Sigmoid colon (tissue), 7 donors: ENCODE measurements at places on chromosomes 6 and 20. TPM values are rescaled to one million over a fixed set of nuclear protein-coding genes. Genes with fewer than 3 reads are reported as not detected.

Gene TRIM40
- polyA plus RNA-seq, result 23.8 TPM

Gene DEFB113
- not detected for polyA plus RNA-seq

Gene NOX3
- not detected for polyA plus RNA-seq

Gene GPX5
- polyA plus RNA-seq, result not detected

Gene THEMIS
- not detected for polyA plus RNA-seq

Gene OPN5
- not detected for polyA plus RNA-seq

Gene NRSN1
- not detected for polyA plus RNA-seq

Gene MAP1LC3A
- 47.9 TPM for polyA plus RNA-seq

Gene HCRTR2
- polyA plus RNA-seq, result not detected

Gene RSPH3
- polyA plus RNA-seq, result 6.2 TPM

Gene SLA2
- 3.4 TPM for polyA plus RNA-seq

Gene RNF5
- polyA plus RNA-seq, result 220 TPM

Gene LCA5
- polyA plus RNA-seq, result 0.82 TPM

Gene DYNLT2
- polyA plus RNA-seq, result 1.9 TPM

Gene PTCRA
- not detected for polyA plus RNA-seq
